ENCODE measurements at places on chromosomes 13 and 19. TPM values are rescaled to one million over a fixed set of nuclear protein-coding genes. Genes with fewer than 3 reads are reported as not detected.

DNA sequence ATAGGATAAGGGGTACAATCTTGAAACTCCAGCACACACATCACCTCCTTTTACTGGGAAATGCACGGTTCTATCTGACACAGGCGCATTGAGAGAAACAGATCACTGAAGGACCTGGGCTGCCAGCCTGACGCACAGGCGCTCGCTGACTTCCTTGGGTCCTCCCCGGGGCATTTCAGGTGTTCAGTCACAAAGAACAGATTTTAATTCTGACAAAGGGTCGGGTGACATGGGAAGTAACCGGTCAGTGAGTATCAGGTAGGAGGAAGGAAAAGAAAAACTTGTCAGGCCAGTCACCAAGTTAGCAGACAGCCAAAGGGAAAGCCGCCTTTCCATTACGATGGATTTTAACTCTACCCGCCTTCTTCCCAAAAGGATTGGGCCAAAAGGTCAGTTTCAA, 39.6 kb downstream of the INSR start:
- H3K27me3 ChIP-seq: no peaks in the 10 kb centered on the region
- no peak for DNase-seq
- H3K4me3 ChIP-seq: no peak overlapping the region
- H3K4me1 ChIP-seq: no peaks in the 10 kb centered on the region

DNA sequence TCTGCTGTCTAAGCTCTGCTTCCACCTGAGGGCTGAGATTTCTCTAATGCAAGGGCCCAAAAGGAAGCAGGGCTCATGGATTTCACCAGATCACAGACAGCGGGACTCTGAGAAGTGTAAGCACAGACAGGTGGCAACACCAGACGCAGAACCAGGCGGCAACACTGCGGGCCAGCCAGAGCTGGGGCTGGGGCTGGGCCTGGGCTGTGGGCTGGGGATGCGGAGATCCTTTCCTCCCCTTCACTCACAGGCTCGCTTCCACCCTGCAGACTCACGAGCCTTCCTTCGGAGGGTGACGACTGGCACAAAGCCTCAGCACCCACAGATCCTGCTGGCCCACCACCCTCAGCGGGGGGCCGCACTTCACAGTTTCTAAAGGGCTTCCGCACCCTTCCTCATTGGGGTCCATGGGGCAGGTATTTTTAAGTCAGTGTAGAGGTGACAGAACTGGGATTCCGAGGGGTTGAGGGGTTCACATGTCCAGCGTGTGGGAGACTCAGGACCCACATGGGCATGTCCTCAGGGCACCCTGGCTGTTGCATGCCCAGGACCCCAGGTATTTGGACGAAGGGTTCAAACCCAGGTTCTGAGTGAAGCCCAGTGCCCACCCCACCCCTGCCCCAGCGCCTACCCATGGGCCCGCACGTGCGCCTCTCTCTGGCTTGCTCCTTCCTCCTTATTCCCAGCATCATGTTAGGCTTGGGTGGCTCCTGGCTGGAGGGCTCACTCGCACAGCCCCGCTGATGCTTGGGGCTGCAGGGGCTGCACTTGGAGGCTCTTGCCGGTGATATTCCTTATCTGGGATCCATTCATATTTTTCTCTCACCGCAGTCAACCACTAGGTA, 137.3 kb upstream of the GPR12 start:
- no peak overlapping the region for H3K4me3 ChIP-seq
- H3K36me3 ChIP-seq: no peaks in the 10 kb centered on the region

DNA sequence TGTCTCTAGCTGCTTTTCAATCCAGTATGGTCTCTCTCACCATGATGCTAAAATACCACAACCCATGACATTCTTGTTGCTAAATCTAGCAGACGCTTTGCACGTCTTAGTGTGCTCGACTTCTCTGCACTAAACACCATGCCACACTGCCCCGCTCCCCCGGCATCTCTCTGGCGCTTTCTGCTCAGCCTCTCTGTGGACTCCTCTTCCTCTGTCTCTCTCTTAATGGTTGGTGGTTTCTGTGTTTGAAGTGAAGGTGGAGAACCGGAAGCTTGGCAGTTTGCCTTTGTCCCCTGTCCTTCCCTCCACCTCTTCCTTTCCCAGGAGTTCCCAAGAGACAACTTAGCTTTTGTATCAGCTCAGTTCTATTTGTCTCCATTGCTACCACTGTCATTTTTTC, 8.8 kb downstream of the ERCC5 start:
- no peak for DNase-seq
- H3K4me3 ChIP-seq: no peak overlapping the region
- H3K4me1 ChIP-seq: no peaks in the 10 kb centered on the region

GRCh38 chr19:46550684-46551083, 50.4 kb upstream of the CALM3 start:
- no peak overlapping the region for H3K27ac ChIP-seq
- no peaks in the 10 kb centered on the region for H3K4me1 ChIP-seq
- no peaks in the 10 kb centered on the region for H3K36me3 ChIP-seq
- H3K27me3 ChIP-seq: no peaks in the 10 kb centered on the region
- no peak overlapping the region for H3K4me3 ChIP-seq

DNA sequence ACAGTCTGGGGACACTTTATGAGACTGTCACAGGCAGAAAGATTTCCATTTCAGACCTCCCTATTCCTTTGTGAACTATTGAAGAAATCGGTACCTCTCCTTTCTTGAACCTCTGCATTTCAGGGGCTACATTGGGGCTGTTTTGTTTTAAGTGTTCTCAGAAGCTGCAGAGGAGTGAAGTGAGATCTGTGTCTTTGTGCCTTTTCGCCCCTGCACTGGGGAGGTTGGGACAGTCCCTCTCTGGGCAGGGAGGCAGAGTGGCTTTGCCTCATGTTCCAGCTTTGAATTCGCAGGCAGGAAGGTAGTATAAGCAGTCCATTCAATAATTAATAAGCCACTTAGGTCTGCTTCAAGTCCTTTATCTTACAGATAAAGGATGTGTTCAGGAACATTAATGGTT, 9.5 kb upstream of the AMER2 start:
- H3K36me3 ChIP-seq: no peaks in the 10 kb centered on the region
- H3K27me3 ChIP-seq: no peaks in the 10 kb centered on the region
- no peak for DNase-seq
- H3K27ac ChIP-seq: peak overlapping the region; percentile 42
- H3K4me3 ChIP-seq: no peak overlapping the region

GRCh38 chr13:41565216-41565615, 107.9 kb downstream of the RGCC start:
- DNase-seq: no peak
- H3K27ac ChIP-seq: peak overlapping the region; percentile 84
- H3K36me3 ChIP-seq: no peaks in the 10 kb centered on the region
- H3K27me3 ChIP-seq: no peaks in the 10 kb centered on the region

DNA sequence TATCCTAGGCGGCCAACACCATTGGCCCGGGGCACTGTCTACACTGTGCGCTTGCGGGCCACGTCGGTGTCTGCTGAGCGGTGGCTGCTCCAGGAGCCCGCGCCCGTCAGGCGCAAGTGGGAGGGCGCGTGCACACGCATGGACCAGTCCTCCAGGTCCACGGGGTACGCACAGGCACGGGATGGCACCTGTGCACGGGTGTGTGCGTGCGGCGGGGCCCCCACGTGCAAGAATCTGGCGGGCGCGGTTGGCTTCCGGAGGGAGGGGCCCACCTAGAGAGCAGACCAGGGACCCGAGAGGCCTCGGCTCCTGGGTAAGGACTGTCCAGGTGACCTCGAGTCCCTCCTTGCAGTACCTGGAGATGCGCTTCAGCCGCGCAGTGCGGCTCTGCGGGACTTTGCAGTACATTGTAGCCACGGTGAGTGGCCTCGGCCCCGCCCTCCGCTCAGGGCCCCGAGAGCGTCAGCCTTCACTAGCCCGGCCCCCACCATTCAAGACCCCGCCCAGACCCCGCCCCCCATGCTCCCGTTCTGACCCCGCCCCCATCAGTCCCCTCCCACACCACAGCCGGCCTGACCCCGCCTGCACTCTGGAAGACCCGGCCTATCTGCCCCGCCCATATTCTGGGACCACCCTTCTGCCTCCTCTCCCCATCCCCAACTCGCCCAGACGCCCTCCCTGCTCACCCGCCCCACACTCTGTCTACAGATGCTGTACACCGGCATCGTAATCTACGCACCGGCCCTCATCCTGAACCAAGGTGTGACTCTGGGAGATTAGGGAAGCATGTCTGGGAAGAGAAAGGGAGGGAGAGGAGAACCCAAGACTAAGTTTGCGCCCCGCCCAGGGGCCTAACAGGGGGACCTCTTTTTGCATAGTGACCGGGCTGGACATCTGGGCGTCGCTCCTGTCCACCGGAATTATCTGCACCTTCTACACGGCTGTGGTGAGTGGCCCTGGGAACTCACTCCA, 2.3 kb downstream of the SLC5A5 start:
- H3K36me3 ChIP-seq: peaks cover 2% of the 10 kb centered on the region
- no peak overlapping the region for H3K27ac ChIP-seq
- peaks cover 11% of the 10 kb centered on the region for H3K4me1 ChIP-seq
- no peak for DNase-seq

TTC9B gene
- total RNA-seq: 34.2 TPM

- peak; percentile 21 for DNase-seq
- H3K36me3 ChIP-seq: peaks cover 85% of the 10 kb centered on the region
- H3K27ac ChIP-seq: no peak overlapping the region
- no peak overlapping the region for H3K4me3 ChIP-seq
These were observed 6.1 kb downstream of the ATP13A1 start for GRCh38 chr19:19657397-19657783.

GPC6 gene
- 68.8 TPM for total RNA-seq

KBTBD7 gene
- 24.2 TPM for total RNA-seq

DNA sequence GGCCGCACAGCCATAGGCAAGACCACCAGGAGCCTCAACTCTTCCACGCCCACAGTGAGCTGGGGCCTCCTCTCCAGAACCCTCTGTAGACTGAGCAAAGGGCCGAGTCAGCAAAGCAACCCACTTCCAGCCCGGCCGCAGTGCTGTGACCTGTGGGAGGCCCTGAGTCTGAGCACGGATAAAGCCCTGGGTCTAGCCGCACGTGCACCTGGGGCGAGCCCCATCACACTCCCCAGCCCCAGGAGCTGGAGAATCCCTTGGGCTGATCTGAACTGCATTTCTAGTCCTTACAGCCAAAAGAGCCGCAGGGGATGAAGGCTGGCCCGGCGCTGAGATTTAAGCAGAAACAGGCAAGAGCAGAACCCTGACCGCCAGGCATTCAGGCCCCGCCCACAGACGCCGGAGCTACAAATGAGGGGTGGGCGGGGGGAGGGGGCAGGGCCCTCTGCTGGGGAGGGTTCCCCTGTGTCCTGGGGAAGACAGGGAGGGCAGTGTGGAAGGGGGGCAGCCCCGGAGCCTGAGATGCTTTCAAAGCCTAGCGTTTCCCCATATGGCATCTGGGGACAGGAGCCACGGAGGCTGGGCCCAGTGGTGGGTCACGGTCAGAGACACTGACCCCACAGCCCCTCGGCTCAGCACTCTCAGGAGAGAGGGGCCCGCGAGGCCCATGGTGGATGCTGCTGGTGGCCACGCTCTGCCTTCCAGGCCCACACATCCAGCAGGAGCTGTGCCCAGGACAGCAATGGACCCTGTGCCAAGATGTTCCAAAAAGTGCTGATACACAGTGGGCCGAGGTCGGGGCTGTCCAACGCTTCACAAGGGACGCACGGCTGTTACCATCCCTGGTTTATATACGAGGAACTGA, 4.9 kb downstream of the TMEM259 start:
- peak overlapping the region; percentile 40 for H3K27ac ChIP-seq
- H3K36me3 ChIP-seq: peaks cover 88% of the 10 kb centered on the region
- no peak overlapping the region for H3K4me3 ChIP-seq
- DNase-seq: no peak
- peaks cover 54% of the 10 kb centered on the region for H3K4me1 ChIP-seq

- H3K27ac ChIP-seq: no peak overlapping the region
- H3K36me3 ChIP-seq: no peaks in the 10 kb centered on the region
These were observed 4.7 kb downstream of the IFT88 start for GRCh38 chr13:20571676-20572075.

TIMM50 gene
- total RNA-seq: 59.5 TPM

LRRC63 gene
- 0.61 TPM for total RNA-seq

DNA sequence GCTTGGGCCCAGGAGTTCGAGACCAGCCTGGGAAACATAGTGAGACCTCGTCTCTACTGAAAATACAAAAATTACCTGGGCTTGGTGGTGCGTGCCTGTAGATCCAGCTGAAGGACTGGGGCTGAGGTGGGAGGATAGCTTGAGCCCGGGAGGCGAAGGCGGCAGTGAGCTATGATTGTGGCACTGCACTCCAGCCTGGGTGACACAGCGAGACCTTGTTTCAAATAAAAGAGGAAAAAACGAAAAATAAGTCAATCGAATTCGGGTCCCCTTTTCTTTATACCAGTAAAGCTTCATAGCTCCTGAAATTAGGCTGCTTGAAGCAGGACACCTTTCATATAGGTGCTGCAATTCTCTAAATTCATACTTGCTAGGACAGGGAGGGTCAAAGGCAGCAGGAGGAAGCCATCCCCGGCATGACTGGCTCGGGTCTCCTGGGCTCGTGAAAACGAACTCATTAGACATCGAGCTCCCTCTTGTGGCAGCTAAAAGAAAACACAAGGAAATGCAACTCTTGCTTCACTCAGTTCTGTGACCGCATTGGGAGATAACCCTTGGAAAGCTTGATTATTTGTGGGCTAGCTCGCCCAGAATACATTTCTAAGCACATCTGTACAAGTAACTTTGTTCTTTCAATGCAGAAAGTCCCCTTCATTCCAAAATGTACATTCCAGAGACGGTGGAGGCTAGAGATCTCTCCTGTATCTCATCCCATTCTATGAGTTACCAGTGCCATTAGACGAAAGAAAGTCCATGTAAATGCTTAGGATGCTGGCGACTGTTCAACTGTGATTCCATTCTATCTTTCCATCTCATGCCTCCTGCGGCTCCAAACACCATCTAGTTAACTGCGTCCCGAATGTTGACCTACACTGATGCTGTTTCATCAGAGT, 16.8 kb downstream of the FPR2 start:
- peak; percentile 76 for DNase-seq
- H3K27me3 ChIP-seq: peaks cover 15% of the 10 kb centered on the region
- H3K4me1 ChIP-seq: peaks cover 4% of the 10 kb centered on the region
- no peaks in the 10 kb centered on the region for H3K36me3 ChIP-seq

DNA sequence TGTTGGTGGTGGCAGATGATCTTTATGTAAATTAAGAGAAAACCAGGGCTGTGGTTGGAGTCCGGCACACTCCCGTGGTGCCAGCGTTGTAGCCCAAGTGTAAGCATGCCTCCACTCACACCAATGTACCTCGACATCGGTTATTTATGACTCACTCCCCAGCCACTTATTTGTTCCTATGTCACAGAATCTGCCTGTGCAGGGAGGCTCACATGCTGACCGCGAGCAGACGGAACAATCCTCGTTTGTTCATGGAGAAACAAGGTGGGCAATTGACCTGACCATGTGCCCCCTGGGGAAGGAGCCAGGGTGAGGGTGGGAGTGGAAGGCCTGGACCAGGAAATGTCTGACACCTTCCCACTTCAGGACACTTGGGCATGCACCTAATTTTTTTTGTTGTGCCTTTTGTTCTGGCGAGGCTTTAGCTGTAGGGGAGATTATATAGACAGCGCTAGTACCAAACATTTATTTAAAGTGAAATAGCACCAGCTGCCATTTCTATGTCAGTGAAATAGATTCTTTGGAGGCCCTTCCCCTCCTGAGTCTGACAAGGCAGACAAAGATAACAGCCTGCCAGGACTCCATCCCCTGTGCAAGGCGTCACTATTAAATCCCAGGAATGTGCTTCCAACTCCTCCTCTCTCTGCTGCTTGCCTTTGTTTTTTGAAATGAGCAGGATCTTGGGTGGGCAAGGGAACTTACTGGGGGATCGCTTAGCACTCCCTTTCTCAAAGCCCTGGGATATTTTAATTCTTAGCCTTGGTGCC, 394.2 kb downstream of the FGF9 start:
- no peaks in the 10 kb centered on the region for H3K36me3 ChIP-seq
- H3K4me1 ChIP-seq: peaks cover 7% of the 10 kb centered on the region
- no peak overlapping the region for H3K27ac ChIP-seq
- no peaks in the 10 kb centered on the region for H3K27me3 ChIP-seq
- no peak for DNase-seq
- H3K4me3 ChIP-seq: no peak overlapping the region

XRCC1 gene
- total RNA-seq: 10.4 TPM

All from spinal cord (tissue), 10 donors.